Sigmoid colon (tissue), 7 donors: ENCODE measurements at places on chromosomes 5 and 9. TPM values are rescaled to one million over a fixed set of nuclear protein-coding genes. Genes with fewer than 3 reads are reported as not detected.

Gene PTGR1
- 61.1 TPM for total RNA-seq

Gene TERT
- not detected for total RNA-seq

Gene GPX3
- 616 TPM for total RNA-seq

Gene HMHB1
- total RNA-seq = not detected

- no peak for DNase-seq
Measured at GRCh38 chr5:103126557-103126956, 6.5 kb downstream of the PPIP5K2 start.

GRCh38 chr5:4703931-4704458 is 436.1 kb upstream of the ADAMTS16 start:
- no peak for DNase-seq

- no peak for DNase-seq
Measured at GRCh38 chr9:136582977-136583735, 37.3 kb upstream of the NOTCH1 start.
